ENCODE measurements at places on chromosomes 3 and 15. TPM values are rescaled to one million over a fixed set of nuclear protein-coding genes. Genes with fewer than 3 reads are reported as not detected.

- peaks cover 11% of the 10 kb centered on the region for H3K36me3 ChIP-seq
- no peak overlapping the region for H3K27ac ChIP-seq
- no peak overlapping the region for H3K4me3 ChIP-seq
- peak; percentile 4 for DNase-seq
These were observed 8.7 kb downstream of the HLTF start for GRCh38 chr3:149077628-149078027.

GRCh38 chr3:159897331-159898075 is 91.1 kb upstream of the IL12A start:
- H3K4me3 ChIP-seq: no peak overlapping the region
- peaks cover 3% of the 10 kb centered on the region for H3K4me1 ChIP-seq
- H3K36me3 ChIP-seq: no peaks in the 10 kb centered on the region
- H3K27me3 ChIP-seq: no peaks in the 10 kb centered on the region

Gene TMEM43
- 27.6 TPM for total RNA-seq

- no peaks in the 10 kb centered on the region for H3K27me3 ChIP-seq
- no peaks in the 10 kb centered on the region for H3K4me1 ChIP-seq
- DNase-seq: no peak
- H3K4me3 ChIP-seq: no peak overlapping the region
- H3K27ac ChIP-seq: no peak overlapping the region
These were observed 12.3 kb upstream of the ZBTB38 start for GRCh38 chr3:141356046-141356445.

DNA sequence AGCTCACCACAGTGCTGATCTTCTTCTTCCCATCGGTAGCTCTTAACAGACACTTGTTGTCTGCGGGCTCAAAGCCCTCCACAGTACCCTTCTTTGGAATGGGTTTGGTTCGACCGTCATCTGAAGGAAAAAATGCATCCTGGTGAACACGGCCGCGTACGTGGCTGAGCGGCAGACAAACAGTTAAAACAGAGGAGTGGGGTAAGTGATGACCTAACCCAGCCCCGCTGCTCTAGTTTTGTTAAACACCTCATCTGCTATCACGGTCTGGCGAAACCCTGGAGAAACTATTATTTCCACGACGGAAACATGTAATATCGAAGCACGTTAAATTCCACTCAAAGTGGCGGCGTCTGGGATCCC is 725 bp downstream of the SRP14 start:
- H3K27ac ChIP-seq: peak overlapping the region; percentile 90
- DNase-seq: peak; percentile 48
- peaks cover 9% of the 10 kb centered on the region for H3K4me1 ChIP-seq
- H3K36me3 ChIP-seq: peaks cover 35% of the 10 kb centered on the region
- no peaks in the 10 kb centered on the region for H3K27me3 ChIP-seq
- peak overlapping the region; percentile 96 for H3K4me3 ChIP-seq

GRCh38 chr15:63232405-63232804 is 43.0 kb downstream of the RAB8B start:
- DNase-seq: no peak
- H3K27me3 ChIP-seq: no peaks in the 10 kb centered on the region
- no peaks in the 10 kb centered on the region for H3K36me3 ChIP-seq
- H3K4me3 ChIP-seq: no peak overlapping the region
- H3K27ac ChIP-seq: no peak overlapping the region

Gene PPP1R14D
- not detected for total RNA-seq

Gene SLITRK3
- total RNA-seq: 3.2 TPM

Gene GABRR3
- total RNA-seq: not detected

DNA sequence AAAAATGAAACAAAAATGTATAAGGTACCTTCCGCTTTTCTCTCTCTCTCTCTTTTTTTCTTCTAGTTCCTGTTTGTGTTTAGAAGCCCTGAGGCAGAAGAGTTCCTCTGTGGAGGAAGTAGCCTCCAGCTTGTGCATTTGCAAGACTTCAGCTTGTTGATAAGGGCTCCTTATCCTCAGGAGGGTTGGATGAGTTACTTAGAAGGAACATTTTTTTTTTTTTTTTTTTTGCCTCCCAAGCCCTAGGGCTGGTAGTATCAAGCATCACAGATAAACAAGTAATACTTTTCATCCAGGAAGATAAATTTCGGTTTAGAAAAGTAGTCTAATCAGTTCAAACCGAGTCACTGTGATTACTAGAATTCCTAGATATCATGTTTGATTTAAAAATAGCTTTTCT is 91.0 kb upstream of the CBLB start:
- H3K27ac ChIP-seq: no peak overlapping the region
- DNase-seq: no peak
- no peaks in the 10 kb centered on the region for H3K36me3 ChIP-seq
- H3K27me3 ChIP-seq: no peaks in the 10 kb centered on the region
- H3K4me3 ChIP-seq: no peak overlapping the region

Gene PP2D1
- not detected for total RNA-seq

DNA sequence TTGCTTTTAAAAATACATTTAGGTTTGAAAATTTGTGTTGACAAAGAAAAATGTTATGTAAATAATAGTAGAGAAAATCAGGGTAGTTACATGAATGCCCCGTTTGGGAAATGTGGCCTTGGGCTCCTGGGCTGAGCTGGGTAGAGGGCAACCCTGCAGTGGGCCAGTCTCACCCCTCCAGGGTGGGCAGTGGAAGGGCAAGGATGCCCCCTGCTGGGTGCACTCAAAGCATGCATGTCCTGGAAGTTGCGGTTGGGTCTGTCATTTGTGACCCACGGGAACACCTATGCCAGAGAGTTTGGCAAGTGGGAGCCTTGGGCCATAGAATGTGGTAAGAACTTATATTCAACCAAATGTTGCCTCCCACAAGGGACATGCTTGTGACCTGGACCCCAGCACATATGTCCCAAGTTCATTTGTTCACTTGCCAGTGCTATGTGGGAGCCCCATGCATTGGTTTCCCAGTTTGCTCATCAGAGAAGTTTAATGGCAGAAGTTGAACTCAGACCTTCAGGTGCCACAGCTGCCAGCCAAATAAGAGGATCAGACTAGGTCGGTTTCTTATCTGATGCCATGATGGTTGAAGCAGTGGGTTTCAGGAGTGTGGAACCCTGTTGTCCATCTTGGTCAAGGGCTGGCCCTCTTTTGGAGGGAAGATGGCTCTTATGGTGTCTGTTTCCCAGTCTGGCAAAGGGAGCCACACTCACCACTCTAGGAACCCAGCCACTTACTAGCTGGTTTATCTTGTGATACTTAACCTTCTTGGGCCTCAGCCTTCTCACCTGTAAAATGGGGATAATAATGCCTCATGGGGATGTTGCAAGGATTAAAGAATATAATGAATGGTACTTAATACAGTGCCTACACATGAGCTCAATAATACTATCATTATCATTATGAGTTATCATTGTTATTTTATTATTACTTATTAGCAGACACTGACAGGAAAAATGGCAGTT is 2.5 kb upstream of the PLCB2 start:
- peak; percentile 87 for DNase-seq
- H3K4me3 ChIP-seq: no peak overlapping the region
- peaks cover 3% of the 10 kb centered on the region for H3K27me3 ChIP-seq
- peaks cover 29% of the 10 kb centered on the region for H3K4me1 ChIP-seq

DNA sequence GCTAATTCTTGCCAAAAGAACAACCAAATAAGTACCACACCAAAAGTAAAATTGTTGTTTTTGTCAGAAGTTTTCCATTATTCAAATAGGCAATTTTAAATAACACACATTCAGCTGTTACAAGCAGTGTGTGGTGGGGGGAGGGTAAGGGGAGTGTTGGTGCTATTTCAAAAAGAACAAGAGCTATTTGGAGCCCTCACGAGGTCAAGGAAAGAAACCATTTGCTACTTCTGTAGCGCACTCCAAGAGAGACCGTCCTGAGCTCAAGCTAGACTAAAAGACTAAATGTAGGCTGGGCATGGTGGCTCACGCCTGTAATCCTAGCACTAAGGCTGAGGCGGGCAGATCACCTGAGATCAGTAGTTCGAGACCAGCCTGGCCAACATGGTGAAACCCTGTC is 21.2 kb upstream of the IGF2BP2 start:
- H3K27me3 ChIP-seq: no peaks in the 10 kb centered on the region
- no peak overlapping the region for H3K4me3 ChIP-seq
- peaks cover 5% of the 10 kb centered on the region for H3K4me1 ChIP-seq
- DNase-seq: peak; percentile 52
- H3K36me3 ChIP-seq: no peaks in the 10 kb centered on the region

DNA sequence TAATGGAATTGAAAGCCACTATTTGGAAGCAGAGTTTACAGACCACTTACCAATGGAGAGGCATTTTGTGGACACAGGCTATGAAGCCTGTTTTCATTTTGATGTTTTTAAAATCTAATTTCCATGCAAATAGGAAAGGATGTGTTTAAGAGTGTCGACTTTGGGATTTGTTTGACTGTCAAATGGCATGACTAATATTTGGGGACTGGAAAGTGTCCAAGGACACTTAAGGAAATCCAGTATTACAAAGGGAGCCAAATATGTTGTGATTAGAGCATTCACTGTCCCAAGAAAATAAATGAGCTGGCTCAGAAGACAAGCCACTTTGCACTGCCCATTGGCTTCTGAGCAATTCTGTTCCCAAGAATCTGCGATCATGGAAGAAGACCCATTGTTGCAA is 34.0 kb upstream of the SLC6A11 start:
- no peaks in the 10 kb centered on the region for H3K27me3 ChIP-seq
- no peak for DNase-seq
- H3K4me3 ChIP-seq: no peak overlapping the region
- no peaks in the 10 kb centered on the region for H3K4me1 ChIP-seq
- H3K36me3 ChIP-seq: no peaks in the 10 kb centered on the region

Gene NOP10
- 417 TPM for total RNA-seq

Measured in GM23338 (cell line).